B cell (primary cell): ENCODE measurements at places on chromosomes 7 and 10. TPM values are rescaled to one million over a fixed set of nuclear protein-coding genes. Genes with fewer than 3 reads are reported as not detected.

The FMC1 gene
- 5.3 and 12.1 TPM in 2 replicates for total RNA-seq

The GSDME gene
- total RNA-seq: 10.6 and 11.9 TPM in 2 replicates

The AIFM2 gene
- 8.1 and 9.3 TPM in 2 replicates for total RNA-seq

The CPN1 gene
- total RNA-seq: not detected in 2 replicates

The ANKRD61 gene
- not detected in 2 replicates for total RNA-seq

The SEMA3D gene
- 0.36 and 0.59 TPM in 2 replicates for total RNA-seq

The TRIP6 gene
- 13.4 and 13.8 TPM in 2 replicates for total RNA-seq

The FRMD4A gene
- total RNA-seq: 3.4 and 4.7 TPM in 2 replicates

The ITGA8 gene
- not detected in 2 replicates for total RNA-seq

The ZNF804B gene
- not detected in 2 replicates for total RNA-seq

DNA sequence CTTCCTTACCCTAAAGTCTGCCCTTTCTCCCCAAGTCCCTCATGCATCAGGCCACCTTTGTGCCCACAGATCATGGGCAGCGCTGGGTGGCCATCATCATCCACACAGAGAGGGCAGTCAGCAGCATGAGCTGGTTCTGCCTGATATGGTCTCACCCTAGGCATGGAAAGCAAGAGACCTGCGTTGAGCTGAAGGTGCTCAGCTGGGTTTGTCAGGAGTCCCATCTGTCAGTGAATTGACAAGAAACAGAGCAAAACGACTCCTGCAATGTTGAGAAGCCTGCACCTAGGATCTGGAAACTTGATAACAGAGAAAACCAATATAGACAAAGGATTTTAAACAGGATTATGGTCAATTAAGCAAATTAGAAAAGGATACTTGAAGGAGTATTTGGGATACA is 242.7 kb upstream of the PRSS1 start:
- H3K4me3 ChIP-seq: no peak overlapping the region
- H3K36me3 ChIP-seq: no peaks in the 10 kb centered on the region
- no peak for DNase-seq
- no peak overlapping the region for H3K27ac ChIP-seq

DNA sequence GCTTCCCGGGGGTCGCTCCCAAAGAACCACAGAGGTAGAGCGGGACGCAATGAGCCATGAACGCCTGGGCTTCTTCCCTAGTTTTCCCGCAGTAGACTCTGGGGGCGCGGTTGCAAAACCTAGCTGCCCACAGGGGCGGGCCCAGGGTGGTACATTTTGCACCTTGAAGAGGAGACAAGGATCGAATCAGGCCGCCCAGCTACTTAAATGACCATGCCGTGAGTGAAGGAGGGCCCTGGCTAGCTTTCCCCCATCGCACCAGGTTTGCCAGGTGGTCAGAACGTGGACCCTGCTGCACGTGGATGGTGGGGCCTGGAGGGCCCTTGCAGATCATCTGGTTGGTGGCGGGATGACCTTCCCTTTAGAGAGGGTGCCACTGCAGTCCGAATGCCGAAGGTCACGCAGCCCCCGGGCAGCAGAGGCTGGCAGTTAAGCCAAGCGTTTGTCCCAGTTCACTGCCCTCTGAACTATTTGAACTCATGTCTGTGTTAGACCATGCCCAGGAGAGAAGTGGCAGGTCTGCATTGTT is 604 bp upstream of the SHTN1 start:
- DNase-seq: peak; percentile 4
- H3K27me3 ChIP-seq: peaks cover 25% of the 10 kb centered on the region
- H3K36me3 ChIP-seq: no peaks in the 10 kb centered on the region

- no peak overlapping the region for H3K4me3 ChIP-seq
- H3K36me3 ChIP-seq: no peaks in the 10 kb centered on the region
- DNase-seq: no peak
- H3K4me1 ChIP-seq: peaks cover 26% of the 10 kb centered on the region
- H3K27me3 ChIP-seq: no peaks in the 10 kb centered on the region
Observed at GRCh38 chr7:1460821-1461645, 1.8 kb upstream of the MICALL2 start.

GRCh38 chr7:87148332-87148955 is 3.8 kb upstream of the DMTF1 start:
- no peak overlapping the region for H3K4me3 ChIP-seq
- peak; percentile 41 for DNase-seq
- peaks cover 22% of the 10 kb centered on the region for H3K4me1 ChIP-seq
- no peaks in the 10 kb centered on the region for H3K27me3 ChIP-seq
- H3K27ac ChIP-seq: no peak overlapping the region

- H3K27ac ChIP-seq: no peak overlapping the region
- no peaks in the 10 kb centered on the region for H3K36me3 ChIP-seq
- H3K4me1 ChIP-seq: no peaks in the 10 kb centered on the region
- H3K27me3 ChIP-seq: no peaks in the 10 kb centered on the region
Observed at GRCh38 chr10:98684019-98684899, 237.5 kb upstream of the HPS1 start.

- H3K27ac ChIP-seq: no peak overlapping the region
- no peak for DNase-seq
- H3K4me3 ChIP-seq: no peak overlapping the region
- H3K27me3 ChIP-seq: no peaks in the 10 kb centered on the region
Observed at GRCh38 chr7:7563813-7564212, 2.9 kb upstream of the MIOS start.

DNA sequence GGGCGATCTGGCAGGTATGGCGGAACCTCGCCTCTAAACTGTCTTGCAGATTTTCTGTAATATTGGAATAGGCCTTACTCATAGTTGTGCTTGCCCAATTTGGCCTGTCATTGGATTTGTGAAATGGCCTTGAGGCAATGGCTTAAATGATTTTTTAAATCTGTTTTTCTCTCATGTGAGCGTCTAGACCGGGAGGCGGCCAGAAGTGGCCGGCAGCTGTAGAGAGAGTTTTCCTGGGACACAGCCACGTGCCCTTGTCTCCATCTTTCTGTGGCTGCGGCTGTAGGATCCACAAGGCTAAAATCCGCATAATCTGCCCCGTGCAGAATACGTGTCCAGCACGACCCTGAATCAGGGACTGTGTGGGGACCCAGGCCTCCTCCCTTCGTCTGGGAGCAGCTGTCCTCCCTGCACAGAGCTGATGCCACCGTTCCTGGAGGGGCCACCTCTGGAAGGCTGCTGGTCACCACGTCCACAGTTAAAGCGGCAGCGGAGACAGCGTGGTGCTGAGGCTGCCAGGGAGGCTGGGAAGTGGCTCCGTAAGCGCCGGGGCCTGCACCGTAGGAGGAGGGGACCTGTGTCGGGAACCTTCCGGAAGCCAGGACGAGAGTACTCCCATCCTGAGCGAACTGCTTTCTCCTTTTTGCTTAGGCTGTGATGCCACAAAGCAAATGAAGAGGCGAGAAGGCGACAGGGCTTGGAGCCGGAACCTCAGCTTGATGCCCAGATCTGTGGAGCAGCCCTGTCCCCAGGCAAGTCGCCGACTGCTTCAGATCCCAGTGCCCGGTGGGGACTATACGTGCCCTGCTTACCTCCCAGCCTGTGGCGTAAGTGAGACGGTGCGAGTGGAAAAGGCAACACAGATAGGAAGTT is 99.8 kb downstream of the DYNC2I1 start:
- H3K36me3 ChIP-seq: no peaks in the 10 kb centered on the region
- no peaks in the 10 kb centered on the region for H3K27me3 ChIP-seq
- DNase-seq: no peak
- no peak overlapping the region for H3K27ac ChIP-seq

DNA sequence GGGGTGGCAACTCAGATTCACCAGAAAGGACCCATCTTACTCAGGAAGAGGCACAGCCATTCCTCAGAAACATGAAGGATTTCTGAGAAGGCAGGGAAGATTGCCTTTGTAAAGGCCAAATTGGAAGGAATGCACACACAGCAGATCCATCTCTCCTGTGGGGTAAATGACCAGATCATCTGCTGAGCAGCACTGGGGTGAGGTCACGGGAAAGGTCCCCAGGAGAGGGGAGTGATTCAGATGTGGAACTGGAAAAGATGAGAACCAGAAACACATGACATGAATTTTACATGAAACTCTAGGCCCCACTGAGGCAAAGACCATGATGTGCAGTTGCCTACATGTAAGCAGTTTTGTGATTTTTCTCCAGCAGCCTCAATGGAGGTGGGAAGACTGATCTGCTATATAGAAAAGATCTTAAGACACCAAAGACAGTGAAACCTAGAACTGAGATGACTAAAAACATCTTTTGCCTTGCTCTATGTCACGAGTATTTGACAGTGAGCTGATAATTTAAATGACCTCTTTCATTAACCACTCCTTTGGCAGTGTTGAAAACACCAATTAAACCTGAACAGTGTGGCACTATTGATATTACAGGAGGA is 91.6 kb downstream of the AMPH start:
- H3K4me1 ChIP-seq: no peaks in the 10 kb centered on the region
- peaks cover 2% of the 10 kb centered on the region for H3K27me3 ChIP-seq
- no peaks in the 10 kb centered on the region for H3K36me3 ChIP-seq

DNA sequence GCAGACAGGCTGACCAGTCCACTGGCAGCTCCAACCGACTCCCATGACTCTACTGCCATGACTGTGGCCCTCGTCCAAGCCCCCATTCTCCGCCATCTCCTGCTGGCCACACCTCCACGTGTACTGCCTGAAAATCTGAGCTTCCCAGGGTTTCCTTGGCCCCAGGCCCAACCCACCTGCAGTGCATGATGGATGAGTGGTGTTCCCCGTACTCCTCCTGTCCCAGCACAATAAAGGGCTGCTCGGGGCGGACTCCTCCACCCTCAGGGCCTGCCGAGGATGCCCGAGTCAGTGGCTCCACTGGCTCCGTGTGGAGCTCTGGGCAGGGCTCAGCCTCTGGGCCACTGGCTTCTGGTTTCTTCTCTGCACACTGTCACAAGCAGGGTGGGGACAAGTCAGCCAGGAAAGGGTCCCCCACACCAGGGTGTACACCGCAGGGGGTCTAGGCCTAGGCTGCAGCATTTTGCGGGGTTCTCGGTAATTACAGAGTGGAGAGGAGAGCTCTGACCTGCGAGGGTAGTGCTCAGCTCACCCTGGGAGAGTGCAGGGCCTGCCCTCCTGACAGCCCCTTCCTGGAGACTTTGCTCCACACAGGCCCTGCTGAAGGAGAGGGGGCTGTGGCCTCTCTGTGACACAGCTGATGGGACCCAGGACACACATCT is 15.2 kb downstream of the WDR91 start:
- no peak overlapping the region for H3K4me3 ChIP-seq
- no peak for DNase-seq
- no peak overlapping the region for H3K27ac ChIP-seq

DNA sequence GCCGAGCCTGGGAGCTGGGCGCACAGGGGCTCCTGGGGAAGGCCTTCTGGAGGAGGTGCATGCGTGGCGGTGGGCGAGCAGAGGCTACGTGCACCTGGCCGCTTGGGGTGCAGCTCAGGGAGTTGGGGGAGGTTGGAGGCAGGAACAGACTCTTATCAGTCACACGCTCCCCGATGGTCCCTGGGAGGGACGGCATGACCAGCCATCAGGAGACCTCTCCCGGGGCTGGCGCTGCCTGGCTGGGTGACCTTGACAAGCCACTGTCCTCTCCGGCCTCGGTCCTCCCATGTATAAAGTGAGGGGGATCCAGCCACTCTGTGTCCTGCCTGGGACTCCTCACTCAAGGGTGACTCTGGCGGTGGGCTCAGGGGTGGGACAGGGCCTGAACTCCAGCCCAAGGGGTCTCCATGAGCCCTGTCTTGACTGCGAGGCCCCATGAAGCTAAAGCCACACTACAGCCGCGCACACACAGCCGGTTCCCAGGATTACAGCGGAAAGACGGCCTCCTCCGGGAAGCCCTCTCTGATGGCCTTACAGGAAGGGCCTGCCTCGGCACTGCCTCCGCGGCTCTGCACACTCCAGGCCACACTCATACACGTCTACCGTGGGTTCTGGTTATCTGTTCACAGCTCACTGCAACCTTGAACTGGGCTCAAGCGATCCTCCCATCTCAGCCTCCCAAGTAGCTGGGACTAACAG is 2.3 kb downstream of the TMEM184A start:
- H3K4me3 ChIP-seq: no peak overlapping the region
- DNase-seq: no peak
- H3K36me3 ChIP-seq: no peaks in the 10 kb centered on the region
- H3K27ac ChIP-seq: no peak overlapping the region
- no peaks in the 10 kb centered on the region for H3K4me1 ChIP-seq

GRCh38 chr10:125062227-125062913 is 98.0 kb downstream of the CTBP2 start:
- no peak for DNase-seq
- no peak overlapping the region for H3K27ac ChIP-seq
- no peak overlapping the region for H3K4me3 ChIP-seq
- H3K4me1 ChIP-seq: peaks cover 53% of the 10 kb centered on the region
- H3K36me3 ChIP-seq: no peaks in the 10 kb centered on the region
- H3K27me3 ChIP-seq: peaks cover 63% of the 10 kb centered on the region

DNA sequence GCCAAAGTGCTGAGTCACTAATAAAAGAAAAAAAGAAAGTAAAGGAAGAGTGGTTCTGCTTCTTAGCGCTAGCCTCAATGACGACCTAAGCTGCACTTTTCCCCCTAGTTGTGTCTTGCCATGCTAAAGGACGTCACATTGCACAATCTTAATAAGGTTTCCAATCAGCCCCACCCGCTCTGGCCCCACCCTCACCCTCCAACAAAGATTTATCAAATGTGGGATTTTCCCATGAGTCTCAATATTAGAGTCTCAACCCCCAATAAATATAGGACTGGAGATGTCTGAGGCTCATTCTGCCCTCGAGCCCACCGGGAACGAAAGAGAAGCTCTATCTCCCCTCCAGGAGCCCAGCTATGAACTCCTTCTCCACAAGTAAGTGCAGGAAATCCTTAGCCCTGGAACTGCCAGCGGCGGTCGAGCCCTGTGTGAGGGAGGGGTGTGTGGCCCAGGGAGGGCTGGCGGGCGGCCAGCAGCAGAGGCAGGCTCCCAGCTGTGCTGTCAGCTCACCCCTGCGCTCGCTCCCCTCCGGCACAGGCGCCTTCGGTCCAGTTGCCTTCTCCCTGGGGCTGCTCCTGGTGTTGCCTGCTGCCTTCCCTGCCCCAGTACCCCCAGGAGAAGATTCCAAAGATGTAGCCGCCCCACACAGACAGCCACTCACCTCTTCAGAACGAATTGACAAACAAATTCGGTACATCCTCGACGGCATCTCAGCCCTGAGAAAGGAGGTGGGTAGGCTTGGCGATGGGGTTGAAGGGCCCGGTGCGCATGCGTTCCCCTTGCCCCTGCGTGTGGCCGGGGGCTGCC is at the start of gene IL6:
IL6 (plus strand) TSS at position 294 of the 807 bp plus-strand sequence; CDS start at position 357, 63 bp downstream.
- H3K27me3 ChIP-seq: no peaks in the 10 kb centered on the region
- H3K27ac ChIP-seq: peak within 1 kb of the TSS; percentile 90
- peak; percentile 77 for DNase-seq
- H3K36me3 ChIP-seq: no peaks in the 10 kb centered on the region
- no peak within 1 kb of the TSS for H3K4me3 ChIP-seq

- peaks cover 11% of the 10 kb centered on the region for H3K4me1 ChIP-seq
- H3K36me3 ChIP-seq: no peaks in the 10 kb centered on the region
- H3K4me3 ChIP-seq: no peak overlapping the region
Observed at GRCh38 chr10:71634531-71635164, 84.9 kb downstream of the C10orf105 start.

DNA sequence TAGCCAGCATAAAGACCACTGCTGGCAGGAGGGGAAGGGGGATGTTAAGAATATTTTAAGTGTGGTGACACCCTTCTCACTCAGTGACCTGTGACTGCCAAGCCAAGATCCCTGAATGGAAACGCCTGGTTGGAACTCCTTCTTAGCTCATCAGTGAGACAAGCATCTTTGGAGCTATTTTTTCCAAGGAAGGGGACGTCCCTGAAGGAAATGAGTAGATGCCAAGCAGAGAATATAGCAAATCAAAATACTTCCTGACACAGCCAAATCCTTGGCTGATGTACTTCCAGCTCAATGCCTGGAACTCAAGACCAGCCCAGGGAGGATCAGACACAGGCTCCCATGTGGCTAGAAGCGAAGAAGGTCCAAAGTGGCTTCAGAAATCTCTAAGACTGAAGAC is 82.2 kb downstream of the SORBS1 start:
- H3K27me3 ChIP-seq: no peaks in the 10 kb centered on the region
- H3K4me1 ChIP-seq: no peaks in the 10 kb centered on the region
- H3K27ac ChIP-seq: no peak overlapping the region
- H3K36me3 ChIP-seq: no peaks in the 10 kb centered on the region
- no peak for DNase-seq
